ENCODE measurements at places on chromosomes 1 and 21.

- DNase-seq: no peak
Observed at GRCh38 chr1:150554086-150554452, 4.9 kb downstream of the ADAMTSL4 start.

- DNase-seq: no peak
Observed at GRCh38 chr1:206114692-206115640, 2.2 kb downstream of the AVPR1B start.

GRCh38 chr21:34612557-34612956, 2.4 kb downstream of the RCAN1 start:
- DNase-seq: no peak

GRCh38 chr21:25494804-25495203, 112.5 kb downstream of the MRPL39 start:
- no peak for DNase-seq

- no peak for DNase-seq
Observed at GRCh38 chr1:151760597-151761385, 2.5 kb downstream of the MRPL9 start.

Data from activated T-cell treated with anti-CD3 and anti-CD28 coated beads, Interleukin-2, amount 50 U/mL, for 48 hours (primary cell).